ENCODE measurements at places on chromosomes 11 and 22.
A peak's percentile ranks its signal among the peaks of the same experiment; 100 is the strongest.

GRCh38 chr22:35043252-35043933 lies 22.6 kb upstream of the ISX start:
- no peak for DNase-seq

GRCh38 chr11:89125298-89125697 lies 52.4 kb upstream of the TYR start:
- DNase-seq = no peak

DNA sequence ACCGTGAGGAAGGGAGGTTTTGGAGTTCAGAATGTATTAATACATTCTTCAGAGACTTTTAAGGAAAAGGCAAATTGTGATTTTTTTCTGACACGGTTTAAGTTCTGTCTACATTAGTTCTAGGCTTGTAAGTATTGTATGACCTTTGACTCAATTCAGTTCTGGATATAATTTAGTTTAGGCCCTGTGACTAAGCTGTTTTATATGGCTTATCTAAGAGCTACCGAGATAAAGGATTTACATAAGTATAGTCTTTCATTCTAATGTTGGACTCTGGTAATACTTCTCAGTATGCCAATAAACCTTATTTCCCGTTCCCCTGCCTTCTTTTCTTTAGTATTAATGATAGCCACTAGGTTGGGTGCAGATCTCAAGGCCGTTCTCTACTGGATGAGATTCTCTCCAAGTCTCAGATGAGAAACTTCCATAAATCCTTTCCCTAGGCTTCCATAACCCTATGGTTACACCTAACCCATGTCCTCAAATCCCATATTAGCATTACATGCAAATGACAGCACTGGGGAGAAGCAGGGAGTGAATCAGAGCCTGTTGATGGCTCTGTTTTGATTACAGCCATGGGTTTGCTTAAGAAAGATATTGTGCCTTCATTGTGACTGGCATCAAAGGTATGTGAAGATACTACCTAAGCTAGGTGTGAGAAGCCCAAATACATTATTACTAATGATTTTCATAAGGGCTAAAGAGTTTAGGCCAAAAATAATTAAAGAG lies 38.7 kb downstream of the BARX2 start:
- DNase-seq = no peak

GRCh38 chr11:12472401-12473005 lies 95.1 kb downstream of the PARVA start:
- DNase-seq = no peak

DNA sequence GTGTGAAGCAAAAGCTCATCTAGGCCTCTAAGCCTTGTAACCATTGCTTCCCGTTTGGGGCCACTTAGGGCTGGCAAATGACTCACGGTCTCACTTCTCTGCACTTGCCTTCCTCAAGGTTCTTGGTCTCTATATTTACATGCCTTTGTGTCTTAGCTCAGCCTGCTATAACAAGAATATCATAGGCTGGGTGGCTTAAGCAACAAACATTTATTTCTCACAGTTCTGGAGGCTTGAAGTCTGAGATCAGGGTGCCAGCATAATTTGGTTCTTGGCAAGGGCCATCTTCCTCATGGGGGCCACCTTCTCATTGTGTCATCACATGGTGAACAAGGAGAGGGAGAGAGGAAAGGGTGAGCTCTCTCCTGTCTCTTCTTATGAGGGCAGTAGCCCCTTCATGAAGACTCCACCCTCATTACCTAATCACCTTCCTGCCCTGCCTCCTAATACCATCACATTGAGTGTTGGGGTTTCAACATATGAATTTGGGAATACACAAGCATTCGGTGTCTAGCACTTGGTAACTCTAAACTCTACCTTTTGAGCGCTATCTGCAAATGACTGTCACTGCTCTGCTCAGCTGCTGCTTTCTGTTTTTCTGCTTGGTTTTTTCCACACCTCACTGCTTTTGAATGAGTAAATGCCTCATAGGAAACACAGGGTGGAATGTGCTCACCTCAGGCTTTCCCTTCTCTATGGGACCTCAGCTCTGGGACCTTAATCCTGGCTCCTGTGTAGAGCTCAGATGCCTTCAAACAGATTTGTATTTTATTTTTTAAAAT lies 16.2 kb upstream of the ME3 start:
- DNase-seq = peak; percentile 74

GRCh38 chr11:32030875-32031503 lies 59.9 kb upstream of the RCN1 start:
- DNase-seq = no peak

DNA sequence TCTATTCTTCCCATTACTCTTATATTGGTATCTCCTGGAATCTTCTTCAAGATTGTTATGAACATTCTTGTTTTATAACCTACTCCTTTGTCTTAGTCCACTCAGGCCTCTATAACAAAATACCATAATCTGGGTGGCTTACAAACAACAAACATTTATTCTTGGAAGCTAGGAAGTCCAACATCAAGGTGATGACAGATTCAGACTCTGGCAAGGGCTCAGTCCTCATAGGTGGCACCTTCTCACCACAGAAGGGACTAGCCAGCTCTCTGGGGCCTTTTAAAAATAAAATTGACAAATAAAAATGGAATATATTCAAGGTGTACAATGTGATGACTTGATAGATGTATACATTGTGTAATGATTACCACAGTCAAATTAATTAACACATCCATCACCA lies 19.8 kb downstream of the DNHD1 start:
- DNase-seq = no peak

GRCh38 chr11:88535266-88535665 lies 197.7 kb upstream of the CTSC start:
- DNase-seq = no peak

DNA sequence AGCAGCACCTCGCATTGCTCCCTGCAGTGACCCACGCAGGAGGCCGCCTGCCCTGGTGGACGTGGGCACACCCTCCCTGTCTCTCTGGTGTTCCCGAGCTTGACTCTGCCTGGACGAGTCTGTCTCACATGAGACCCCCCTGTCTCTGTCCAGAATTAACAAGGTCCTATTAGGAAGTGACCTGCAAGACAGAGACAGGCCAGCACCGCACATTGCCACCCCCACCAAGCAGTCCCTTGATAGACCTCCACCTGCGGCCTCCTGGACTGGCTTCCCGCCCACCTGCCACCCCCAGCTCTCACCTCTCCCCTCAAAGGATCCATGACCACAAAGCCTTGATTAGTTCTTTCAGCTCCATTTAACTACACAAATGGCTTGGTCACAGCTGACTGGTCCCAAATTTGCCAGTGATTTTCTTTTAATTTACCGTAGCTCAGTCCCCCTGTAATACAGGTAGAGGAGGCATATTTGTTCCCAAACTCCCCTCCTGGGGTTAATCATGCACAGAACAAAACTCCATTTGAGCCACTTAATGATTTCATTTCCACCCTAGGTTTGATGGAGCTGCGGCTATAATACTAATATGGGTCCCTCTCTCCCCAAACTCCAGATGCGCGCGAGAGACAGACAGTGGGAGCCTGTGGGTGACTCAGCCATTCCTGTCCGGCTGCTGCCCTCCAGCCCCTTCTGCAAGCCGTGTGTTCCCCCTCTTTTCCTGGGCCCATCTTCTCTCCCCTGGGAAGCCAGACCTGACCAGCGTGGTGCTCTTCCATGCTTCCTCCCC lies 11.2 kb downstream of the SPATA19 start:
- no peak for DNase-seq

DNA sequence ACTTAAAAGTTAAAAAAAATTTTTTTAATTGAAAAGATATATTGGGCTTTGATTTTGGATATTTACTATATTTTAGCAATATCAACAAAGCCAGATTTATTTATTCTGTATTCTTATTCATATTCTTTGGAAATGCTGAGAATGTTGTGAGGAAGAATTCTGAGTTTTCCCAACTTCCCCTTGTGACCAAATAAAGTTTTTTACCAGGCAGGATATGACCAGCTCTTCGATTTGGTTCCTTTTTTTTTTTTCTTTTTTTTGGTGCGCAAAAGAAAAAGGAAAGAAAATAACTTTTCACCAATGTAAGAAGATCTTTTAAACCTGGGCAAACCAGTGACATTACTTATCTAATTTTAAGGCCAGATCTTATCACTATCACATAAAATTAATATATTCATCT lies 12.9 kb downstream of the TCP11L1 start:
- DNase-seq = no peak

- no peak for DNase-seq
Measured at GRCh38 chr11:72543849-72544542, 109.7 kb upstream of the CLPB start.

- DNase-seq = no peak
Measured at GRCh38 chr11:2139621-2140337, 590 bp upstream of the IGF2 start.

DNA sequence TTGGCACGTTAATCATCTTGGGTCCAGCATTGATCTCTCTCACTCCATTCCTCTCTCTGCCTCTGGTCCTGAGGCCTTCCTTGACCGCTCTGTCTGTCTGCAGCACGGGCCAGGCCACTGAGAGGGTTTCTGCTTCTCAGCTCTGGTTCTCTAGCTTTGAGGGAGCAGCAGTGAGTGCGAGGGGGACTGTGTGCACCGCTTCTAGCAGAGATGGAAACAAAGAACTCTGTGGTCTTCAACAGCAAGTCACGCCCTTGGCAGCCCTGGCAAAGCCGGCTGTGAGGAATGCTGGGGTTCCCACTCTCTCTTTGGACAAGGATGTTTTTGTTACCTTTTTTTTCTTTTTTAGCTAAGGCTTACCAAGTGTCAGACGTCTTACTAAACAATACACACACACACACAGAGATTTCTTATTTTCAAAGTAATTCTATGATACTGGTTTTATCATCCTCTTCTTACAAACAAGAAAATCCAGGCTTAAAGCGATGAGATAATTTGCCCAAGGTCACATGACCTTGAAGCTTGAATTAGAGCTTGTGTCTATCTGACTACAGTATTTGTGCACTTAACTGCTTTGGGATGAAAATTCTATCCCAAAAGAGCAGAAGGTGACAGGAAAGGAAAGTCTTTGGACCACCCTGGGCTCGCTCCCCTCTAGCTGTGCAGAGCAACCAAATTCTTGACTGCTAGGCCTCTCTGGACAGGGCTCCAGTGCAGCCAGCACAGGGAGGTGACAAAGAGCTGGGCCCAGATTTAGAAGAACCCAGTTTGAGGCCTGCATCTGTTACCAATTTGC lies 293.2 kb downstream of the NTM start:
- DNase-seq = no peak

GRCh38 chr22:23762842-23763578 lies at the start of gene C22orf15:
Gene C22orf15 (plus strand): TSS chr22:23762990. CDS start chr22:23763307, 317 bp downstream.
- no peak for DNase-seq

DNA sequence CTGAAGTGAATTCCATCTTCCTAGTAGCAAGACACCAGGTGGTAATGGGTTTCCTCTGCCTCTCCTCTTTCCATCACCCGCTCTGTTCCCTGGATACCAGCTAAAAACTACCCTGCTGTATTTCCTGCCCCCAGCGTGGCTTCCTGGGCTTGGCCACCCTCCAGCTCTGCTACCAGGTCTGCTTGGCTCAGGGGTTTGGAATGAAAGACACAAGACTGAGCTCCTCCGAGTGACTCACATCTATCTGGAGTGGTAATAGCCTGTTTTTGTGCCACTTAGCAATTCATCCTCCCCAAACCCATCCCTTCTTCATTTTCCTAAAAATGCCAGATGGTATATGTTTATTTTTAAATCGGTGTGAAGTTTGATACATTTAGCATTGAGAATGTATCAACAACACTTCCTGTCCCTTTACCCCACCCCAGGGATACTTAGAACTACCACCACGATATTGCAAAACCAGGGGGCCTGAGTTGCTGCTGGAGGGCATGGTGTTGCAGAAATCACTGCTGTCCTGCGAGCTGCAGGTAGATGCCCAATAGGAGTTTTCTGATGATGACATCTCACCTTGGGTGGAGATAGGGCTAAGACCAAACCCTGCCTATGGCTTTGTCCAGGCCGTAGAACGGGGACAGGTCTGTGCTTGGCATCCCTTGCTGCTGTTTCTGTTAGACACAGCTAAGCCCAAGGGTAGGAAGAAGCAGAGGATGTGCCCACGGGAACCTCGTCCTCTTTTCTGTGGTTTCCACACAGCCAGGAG lies 7.5 kb upstream of the MICAL3 start:
- DNase-seq = peak; percentile 93

DNA sequence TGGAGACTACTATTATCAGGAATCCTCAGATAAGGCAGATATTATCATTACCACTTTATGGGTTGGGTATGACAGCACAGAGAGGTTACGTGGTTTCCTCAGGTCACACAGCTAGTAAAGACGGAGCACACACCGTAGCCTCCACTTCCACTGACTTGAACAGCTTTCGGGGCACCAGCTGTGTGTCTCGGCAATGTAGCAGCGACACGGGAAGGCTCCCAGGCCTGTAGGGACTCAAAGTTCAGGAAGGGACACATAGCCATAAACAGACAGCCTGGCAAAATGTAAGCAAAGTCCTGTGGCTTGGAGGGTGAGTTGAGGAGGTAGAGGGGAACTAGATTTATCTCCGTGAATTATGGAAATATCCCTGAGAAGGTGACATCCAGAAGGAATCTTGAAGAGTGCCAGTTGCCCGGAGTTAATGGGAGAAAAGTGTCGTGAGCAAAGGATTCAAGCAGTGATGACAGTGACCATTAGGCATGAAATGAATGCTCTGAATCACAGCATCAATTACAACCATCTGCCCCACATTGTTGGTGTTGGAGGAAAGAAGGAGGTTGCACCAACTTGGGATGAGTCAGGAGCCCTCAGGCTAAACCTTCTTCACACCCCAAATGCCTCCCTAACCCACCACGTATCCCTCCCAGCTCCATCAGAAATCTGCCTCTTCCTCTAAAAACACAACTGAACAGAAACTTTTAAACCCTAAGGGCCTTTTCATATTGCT lies 106.7 kb upstream of the ASPHD2 start:
- peak; percentile 97 for DNase-seq

- DNase-seq = no peak
Measured at GRCh38 chr11:60854140-60854846, 1.5 kb downstream of the PTGDR2 start.

DNA sequence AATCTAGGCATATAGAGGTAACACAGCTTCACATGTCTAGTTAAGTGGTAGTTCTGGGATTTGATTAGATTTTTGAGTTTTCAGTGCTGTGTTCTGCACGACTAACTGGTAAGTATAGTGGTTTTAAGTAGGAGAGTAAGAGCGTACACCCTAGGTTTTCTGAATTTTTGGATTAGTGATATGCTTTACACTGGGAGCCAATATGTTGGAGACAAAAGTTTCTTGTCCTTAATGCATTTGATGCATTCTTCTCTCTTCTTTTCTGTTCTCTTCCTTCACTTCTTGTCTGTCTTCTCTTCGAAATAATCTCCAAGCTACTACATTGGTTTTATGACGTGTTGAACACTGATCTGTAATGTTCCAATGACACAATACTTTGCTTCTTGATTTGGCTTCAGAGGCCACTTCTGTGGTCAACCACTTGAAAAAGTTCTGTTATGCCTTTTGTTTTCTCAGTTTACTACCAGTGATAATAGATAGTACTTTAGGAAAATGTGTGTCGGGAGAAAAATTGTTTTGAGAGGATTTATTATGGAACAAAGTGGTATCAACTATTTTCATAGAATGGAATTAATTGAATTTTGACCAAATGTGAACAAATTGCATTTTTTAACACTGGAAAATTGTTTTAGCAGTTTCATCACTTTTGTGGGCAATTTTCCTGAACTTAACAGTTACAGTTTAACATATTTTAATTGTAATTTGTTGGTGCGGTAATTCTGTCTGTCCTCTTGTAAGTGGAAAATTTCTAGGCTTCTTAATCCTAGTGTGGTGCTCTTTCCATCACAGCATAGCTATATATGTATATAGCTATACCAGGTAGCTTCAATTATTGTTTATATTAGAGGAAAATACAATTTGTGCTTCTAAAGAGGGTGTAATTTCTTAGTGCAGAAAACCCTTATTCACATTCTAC lies 2.6 kb downstream of the PDE3B start:
- DNase-seq = no peak

- DNase-seq = no peak
Measured at GRCh38 chr11:116953530-116954285, 116.3 kb upstream of the APOA1 start.

- no peak for DNase-seq
Measured at GRCh38 chr11:85307366-85307765, 319.8 kb downstream of the DLG2 start.

Measured in fibroblast of gingiva (primary cell).